ENCODE measurements at places on chromosomes 2 and 18.

DNA sequence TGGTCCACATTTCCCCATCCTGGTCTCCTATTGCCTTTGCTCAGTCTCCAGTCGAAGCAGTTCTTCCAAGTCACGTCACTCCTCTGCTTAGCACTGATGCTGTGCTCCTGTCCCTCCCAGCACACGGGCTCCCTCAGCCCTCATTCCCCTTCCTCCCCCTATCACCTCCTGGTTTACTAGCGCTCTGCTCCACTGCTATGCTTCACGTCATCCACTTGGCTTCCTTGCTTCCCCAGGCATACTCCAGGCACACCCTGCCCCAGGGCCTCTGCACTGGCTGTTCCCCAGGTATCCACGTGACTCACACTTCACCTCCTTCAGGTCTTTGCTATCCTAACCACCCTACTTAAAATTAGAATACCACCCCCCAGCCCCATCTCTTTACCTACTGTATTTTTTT lies 269.3 kb downstream of the GLI2 start:
- DNase-seq, result no peak

DNA sequence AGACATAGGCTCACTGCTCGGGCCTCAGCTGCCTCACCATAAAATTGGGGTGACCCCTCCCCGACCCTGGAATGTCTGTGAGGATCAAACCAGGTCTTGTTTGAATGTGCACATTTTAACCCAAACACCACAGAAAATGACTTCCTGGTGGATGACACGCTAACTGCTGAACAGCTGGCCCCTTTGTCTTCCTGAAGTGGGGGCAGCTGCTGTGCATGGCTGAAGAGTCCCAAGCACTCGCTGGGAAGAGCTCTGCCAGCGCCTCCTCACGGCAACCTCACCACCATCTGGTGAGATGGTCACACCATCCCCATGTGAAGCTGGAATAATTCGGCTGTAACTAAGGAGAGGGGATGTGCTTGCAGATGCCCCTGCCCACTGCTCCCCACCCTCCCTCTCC lies 34.0 kb downstream of the AQP12A start:
- no peak for DNase-seq

GRCh38 chr2:8086796-8087479 lies 594.9 kb upstream of the ID2 start:
- DNase-seq, result peak; percentile 31

GRCh38 chr2:210912779-210913178 lies 356.4 kb downstream of the CPS1 start:
- DNase-seq, result no peak

DNA sequence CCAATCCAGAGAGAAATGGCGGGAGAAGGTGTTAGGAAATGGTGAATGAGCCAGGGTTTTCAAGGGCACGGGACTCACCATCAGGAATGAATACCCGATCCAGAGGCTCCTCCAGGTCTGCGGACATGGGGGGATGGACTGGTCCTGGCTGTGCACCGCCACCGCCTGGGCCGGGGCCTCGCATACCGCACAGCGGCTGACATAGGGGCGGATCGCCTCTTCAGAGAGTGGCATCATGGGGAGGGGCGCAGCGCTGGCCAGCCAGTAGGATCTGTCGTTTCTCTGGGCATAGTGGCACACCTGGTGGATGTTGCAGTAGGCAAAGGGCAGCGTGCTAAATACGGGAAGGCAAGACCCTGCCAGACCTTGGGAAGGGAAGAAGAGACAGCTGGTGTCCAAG lies 156.1 kb downstream of the COL4A4 start:
- DNase-seq, result no peak

GRCh38 chr18:41966943-41967342 lies 11.9 kb downstream of the PIK3C3 start:
- DNase-seq, result no peak

GRCh38 chr18:35580701-35581539 lies 620 bp upstream of the GALNT1 start:
- peak; percentile 65 for DNase-seq

DNA sequence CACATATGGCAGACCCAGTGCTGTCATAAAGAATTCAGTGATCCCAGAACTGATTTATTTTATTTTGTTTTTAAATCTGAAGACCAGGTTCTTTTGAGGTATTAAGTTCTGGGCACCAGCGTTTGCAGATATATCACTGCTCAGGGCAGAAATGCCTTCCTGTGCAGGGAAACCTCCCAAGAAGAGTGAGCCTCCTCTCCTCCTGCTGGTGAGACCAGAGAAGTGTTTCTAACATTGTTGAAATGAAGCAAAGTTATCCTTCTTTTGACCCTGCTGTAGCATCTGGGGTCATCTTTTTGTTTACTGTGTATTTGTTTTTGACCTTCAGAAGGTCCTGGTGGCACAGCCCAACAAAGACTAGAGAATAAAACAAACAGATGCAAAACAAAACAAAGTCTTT lies 94.0 kb downstream of the AQP4 start:
- DNase-seq, result peak; percentile 49

DNA sequence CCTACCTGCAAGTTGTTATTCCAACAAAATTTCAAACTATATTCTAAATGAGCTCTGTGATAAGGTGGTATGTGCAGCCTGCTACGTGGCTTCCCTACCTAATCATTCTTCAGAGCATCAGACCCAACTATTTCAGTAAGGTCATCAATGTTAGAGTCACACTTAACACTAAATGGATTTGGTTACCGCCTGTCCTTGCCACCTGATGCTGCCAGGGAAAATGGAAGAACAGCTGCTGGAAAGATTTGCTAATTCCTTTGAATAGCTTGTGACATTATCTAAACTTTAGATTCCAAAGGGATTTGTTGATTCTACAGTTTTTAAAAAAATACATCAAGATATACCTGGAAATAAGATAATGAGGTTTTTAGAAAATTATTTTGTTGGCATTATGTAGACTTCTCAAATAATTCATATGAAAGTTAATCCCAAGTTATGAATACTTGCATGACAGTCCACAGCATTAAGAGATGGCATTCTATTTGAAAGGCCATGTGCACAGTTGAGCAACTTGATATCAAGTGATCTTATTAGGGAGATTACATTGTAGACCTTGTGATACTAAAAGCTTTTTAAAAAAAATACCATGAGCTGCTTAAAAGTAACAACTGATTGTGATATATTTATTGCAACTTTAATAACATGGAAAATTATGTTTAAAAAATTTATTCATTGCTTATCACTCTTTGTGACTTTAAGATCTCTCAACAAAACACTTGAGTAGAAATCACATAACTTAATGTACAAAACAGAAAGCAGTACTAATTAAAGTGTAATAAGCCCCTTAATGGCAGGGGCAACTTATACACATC lies 98.3 kb upstream of the UGP2 start:
- DNase-seq, result no peak

DNA sequence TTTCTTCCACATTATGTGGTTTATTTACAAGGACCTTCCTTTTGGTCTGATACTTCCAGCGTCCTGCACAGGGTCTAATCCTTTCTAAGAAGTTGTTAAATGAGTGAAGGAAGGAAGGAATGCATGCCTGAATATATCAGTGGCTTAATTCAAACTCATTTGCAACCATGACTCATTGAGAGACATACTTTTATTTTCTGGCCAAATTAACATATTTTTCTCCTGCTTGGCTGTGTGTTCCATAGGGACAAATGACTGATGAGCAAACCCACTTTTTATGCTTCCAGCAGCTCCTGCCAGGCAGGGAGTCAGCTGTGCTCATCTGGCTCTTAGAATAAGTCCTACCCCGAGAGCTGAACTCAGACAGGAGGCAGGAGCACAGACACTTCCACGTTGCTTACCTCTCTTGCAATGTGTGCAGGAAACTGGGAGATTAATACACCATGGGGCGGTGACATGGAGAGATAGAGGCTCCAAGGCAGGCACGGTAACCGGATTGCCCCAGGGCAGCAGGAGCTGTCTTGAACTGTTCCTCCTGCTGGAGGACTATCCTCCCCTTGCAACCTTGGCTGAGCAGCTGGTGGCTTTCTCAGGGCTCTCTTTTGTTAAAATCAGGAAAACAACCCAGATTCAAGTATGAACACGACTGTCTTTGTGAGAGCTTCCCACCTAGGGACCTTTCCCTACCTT lies 667.5 kb upstream of the HS6ST1 start:
- no peak for DNase-seq

DNA sequence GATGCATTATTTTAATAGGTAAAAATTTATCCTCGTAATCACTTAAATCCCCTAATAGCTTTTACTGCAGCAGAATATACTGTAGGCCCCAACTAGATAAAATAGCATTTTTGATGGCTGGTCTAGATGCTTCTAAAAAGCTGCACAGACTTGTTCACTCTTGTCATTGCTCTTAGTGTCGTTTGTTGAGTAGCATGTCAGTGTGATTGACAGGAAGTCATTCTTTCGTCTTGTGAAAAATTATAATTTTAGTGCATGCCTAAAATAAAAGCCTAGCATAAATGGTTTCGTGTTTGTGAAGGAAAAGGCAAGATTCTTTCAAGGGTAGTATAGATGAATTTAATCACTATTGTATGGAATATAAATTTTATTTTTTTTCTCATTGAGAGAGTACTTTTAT lies 275.0 kb downstream of the PTGR3 start:
- no peak for DNase-seq

DNA sequence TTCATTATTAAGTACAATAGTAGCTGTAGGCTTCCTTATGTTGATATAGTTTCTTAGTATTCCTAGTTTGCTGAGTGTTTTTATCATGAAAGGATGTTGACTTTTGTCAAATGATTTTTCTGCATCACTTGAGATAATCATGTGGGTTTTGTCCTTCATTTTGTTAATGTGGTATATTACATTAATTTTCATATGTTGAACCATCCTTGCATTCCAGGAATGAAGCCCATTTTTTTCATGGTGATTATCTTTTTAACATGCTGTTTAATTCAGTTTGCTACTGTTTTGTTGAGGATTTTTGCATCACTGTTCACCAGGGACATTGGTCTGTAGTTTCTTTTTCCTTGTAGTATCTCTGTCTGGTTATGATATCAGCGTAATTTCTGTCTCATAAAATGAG lies 82.9 kb upstream of the CNGA3 start:
- DNase-seq, result no peak

DNA sequence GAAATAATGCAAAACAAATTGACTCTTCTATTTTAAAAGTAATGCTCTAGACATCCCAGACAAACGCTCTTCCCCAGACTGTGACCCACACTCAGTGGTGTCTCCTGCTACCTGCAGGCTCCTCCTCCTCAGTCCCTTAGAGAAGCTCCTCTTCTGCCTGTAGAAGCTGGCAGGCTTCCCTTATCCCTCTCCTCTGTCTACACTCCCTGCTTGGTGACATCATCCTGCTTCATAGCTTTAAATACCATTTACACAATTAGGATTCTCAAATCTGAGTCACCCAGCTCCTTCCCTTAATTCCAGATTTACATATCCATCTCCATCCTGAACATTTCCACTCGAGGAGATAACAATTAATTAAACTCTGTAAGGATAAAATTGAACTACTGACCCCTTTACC lies 167.9 kb downstream of the FBXO15 start:
- DNase-seq, result peak; percentile 8

GRCh38 chr2:61179701-61180639 lies 18.0 kb downstream of the C2orf74 start:
- DNase-seq, result no peak

DNA sequence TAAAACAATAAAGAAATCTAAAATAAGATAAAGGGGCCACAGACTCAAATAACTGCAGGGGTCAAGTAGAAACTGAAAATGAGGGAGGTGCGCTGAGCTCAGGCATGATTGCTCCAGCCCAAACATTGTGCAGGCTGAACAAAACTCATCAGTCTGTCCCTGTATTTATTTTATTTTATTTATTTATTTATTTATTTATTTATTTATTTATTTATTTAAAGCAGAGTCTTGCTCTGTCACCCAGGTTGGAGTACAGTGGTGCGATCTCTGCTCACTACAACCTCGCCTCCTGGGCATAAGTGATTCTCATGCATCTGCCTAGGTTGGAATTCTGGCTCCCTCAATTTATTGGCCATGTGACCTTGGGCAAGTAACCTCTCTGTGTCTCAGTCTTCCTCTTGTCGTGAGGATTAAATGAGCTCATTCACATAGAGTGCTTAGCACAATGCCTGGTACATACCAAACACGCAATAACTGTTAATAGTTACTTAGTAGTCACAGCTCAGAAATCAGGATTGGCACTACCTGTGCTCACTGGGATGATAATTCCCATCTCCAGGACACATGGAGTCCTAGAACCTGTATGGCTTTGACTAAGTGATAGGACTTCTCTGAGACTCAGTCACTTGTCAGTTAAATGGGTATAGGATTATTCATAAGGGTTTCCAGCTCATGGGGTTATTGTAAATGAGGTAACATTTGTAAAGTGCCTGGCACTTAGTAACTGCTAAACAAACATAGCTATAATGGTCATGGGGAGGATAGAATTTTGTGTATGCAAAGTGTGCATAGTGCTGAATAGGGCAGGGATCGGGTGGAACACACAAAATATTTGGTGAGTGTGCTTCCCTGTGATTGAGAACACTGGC lies 6.0 kb downstream of the SPEG start:
- no peak for DNase-seq

GRCh38 chr2:39124746-39125057 lies 3.9 kb upstream of the SOS1 start:
- peak; percentile 54 for DNase-seq

GRCh38 chr2:43020990-43021669 lies 205.3 kb downstream of the ZFP36L2 start:
- DNase-seq, result peak; percentile 45

DNA sequence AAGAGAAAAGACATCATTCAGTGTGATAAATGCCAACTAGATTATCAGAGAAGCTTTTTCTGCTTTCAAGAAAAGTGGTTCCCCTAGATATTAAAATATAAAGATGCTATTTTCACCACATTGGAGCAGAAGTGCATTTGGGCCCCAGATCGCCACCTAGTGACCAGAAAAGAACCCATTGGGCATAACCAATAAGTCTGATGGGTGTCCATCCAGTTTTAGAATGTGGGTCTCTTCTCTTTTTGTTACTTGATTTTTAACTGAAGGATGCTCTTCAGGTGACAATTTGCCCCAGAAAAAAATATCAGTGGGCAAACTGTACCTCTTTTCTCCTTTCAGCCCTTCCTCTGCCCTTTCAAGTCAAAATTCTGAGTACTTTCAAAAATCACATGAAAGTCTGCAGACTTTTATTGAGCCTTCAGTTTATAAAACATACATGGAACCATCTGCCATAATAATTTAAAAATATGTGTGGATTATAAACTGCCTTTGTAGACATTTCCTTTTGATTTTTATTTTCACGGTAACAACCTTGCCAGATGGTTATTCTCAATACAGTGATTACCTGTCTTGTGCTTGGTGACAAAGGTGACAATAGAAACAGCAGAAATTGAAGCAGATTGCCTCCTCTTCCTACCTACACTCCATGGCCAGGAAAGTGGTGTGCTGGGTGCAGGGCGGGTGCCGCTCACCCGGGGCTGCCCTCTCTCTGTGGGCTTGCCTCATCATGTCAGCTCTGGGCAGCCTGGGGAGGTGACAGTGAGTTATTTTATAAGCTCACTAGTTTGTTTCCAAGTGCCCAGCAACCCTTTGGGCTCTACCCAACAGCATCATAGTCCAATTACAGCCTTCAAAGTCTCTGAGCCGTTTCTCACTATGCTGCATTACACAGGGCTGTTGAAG lies 124.5 kb downstream of the DCDC2C start:
- peak; percentile 29 for DNase-seq

DNA sequence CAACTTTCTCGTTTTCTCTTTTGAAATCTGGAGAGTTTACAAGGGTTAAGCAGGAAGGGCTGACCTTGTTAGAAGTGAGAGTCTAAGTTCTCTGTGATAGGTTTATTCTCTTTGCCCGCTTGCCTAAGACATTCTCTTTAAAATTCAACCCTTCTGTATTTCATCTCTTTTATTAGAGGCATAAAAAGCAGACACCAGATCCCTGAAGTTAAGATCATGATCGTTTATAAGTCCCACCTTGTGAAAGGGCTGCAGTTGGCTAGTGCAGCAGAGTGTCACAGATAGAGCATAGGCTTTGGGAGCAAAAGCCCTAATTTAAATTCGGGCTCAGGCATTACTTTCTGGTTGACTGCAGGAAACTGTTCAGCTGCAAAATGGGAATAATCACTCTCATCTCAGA lies 181.2 kb downstream of the EPHA4 start:
- no peak for DNase-seq

Data from suppressor macrophage (primary cell).